Omental fat pad (tissue), 4 donors: ENCODE measurements at places on chromosomes 7 and 10. TPM values are rescaled to one million over a fixed set of nuclear protein-coding genes. Genes with fewer than 3 reads are reported as not detected.
A peak's percentile ranks its signal among the peaks of the same experiment; 100 is the strongest.

The AEBP1 gene
- 191 TPM for total RNA-seq

DNA sequence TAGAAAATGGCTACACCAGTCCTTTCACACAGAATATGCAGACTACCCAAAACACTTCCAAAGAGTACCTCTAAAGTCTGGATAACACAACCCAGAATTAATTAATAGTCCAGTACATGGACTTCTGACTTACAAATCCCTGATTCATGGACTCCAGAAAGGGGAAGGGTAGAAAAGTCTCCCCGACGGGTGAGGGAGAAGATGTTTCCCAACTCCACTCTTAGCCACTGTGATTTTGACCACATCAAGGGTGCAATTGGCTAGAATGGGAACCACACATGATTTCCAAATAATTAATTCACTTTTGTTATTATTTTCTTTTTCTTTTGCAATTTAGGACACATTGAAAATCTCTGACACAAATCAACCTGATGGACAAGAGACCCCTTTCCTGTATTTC, 1.4 kb downstream of the TMEM130 start:
- no peak for DNase-seq

The PTPRZ1 gene
- 10.2 TPM for total RNA-seq

DNA sequence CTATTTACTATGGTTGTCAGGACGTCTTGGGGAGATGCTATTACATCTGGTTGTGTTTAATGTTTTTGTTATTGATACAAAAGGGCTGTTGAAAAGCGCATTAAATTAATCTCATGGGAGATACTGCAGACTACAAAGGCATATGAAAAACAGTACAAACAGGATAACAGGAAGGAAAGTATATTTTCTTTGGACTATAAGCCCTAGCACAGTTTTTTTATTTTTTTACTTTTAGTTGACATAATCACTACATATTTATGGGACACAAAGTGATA, 341.3 kb downstream of the ARL4A start:
- DNase-seq = no peak

- DNase-seq = no peak
These were observed 22.5 kb downstream of the SORCS3 start for GRCh38 chr10:104663563-104663962.

The PNLIP gene
- 1.1 TPM for total RNA-seq

DNA sequence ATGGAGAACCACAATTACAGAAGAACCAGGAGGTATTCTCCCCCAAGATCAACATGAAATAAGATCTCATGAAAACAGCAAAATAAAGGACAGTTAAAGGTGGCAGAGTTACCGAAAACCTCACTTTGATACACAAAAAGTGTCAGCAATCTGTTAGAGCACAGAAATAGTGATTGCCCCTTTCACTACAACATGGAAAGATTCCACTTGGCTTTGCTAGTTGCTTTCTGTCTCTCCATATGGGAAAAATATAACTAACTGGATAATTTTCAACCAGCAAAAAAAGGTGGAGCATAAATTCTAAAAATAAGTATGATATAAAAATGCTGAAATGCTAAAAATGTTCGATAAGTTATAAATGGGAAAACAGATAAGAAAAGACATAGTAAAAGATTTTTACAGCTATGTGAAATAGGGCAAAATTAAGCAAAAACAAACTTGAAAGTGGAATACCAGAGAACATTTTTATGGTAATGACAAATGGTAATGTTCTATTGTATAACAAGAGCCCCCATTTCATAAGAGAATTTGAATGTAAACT, 90.2 kb downstream of the GPR85 start:
- no peak for DNase-seq

GRCh38 chr7:14021069-14021468, 31.6 kb upstream of the ETV1 start:
- no peak for DNase-seq

- no peak for DNase-seq
These were observed 102.7 kb downstream of the AGMO start for GRCh38 chr7:15459018-15459615.

DNA sequence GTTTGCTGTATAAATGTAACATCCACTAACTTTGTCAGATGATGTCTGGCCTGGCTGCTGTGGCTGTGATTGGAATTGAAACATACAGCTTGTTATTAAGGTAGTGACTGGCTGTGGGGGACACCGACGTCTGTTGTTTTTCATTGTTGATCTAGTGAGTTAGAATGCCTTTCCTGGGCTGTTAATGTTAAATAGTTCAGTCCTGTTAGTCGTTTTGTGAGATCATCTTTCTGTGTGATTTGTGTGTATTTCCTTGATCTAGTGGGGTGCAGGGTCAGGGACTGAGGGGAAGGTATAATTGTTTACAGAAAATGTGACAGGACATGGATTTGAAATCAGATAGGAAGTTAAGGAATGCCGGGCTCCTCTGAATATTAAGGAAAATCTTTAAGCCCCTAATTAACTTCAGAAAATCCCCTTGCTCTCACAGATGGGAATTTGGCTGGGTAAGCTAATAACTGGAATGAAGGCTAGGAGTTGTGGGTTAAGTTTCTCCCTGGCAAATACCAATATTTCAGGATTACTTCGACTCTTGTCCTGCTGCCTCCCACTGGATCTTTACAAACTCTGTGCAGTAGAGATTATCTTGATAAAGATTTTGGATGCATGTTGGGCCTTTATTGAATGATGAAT, 163.1 kb downstream of the AUTS2 start:
- no peak for DNase-seq

GRCh38 chr10:114779803-114780576, 41.6 kb upstream of the FHIP2A start:
- no peak for DNase-seq

- no peak for DNase-seq
These were observed 95.1 kb upstream of the PPP2R2D start for GRCh38 chr10:131805696-131806095.

DNA sequence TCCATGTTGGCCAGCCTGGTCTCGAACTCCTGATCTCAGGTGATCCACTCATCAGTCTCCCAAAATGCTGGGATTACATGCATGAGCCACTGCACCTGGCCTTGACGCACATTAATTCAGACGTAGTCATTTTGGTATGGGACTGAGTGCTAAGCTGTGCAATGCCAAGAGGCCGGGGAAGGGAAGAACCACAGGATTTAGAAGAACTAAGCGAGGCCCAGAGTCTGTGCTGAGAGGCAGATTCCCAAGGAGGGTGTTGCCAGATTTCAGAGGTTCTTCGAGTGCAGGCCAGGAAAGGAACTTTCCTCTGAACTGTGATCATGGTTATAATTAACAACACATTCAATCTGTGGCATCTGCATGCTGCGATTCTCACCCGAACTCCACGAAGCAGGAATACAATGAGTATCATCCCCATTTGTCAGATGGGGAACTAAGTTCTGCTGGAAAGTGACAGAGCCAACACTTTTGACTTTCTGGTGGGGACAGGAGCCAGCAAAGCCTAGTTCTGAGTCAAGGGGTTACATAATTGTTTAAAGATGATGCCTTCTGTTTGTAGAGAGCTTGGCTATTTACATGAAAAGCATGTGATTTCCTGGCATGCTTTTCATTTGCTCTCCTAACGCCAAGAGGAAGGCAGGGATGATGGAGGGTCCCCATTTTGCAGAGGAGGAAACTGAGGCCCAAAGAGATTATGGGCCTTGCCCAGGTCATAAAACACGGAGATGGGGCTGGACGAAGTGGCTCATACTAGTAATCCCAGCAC, 6.2 kb upstream of the ZAN start:
- DNase-seq = no peak

GRCh38 chr7:12788591-12788990, 101.2 kb downstream of the ARL4A start:
- no peak for DNase-seq

DNA sequence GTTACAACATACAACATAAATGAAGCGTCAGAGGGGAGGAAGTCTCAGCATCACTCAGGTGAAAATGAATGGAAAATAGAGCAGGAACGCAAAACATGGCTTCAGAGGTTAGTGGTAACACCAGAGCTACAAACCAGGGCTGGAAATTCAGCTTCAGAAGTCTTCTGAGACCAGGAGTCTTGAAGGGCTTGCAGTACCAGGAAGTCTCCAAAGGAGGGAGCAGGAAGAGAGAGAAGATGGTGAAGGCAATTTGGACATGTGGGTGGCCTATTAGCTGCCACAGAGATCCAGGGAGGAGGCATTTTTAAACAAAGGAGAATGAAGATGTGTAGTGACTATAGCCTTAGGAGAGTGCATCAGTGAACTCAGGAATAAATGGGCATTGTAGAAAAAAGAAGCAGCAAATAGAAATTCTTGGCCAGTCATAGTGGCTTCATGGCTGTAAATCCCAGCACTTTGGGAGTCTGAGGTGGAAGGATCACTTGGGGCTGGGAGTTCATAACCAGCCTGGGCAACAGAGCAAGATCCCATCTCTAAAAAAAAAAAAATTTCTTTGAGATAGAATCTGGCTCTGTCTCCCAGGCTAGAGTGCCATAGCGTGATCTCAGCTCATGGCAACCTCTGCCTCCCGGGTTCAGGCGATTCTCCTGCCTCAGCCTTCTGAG, 9.3 kb upstream of the TET1 start:
- DNase-seq = no peak

The USP6NL gene
- 15.1 TPM for total RNA-seq

The SLC39A12 gene
- 0.56 TPM for total RNA-seq

DNA sequence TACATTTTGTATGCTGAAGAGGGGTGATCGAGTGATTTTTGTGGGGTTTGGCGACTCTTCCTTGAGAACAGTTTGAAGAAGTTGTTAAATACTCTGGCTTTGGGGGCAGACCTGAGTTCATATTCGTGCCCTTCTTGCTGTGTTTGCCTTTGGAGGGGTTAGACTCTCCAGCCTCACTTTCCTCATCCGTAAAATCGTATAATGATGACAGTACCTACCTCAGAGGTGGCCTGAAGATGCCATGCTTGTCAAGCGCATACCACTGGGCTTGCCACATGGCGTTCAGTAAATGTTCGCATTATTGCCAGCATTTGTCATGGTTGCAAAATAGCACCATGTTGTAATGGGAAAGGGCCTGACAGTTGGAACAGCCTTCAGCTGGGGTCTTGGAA, 1.3 kb downstream of the STK17A start:
- DNase-seq = no peak

GRCh38 chr10:42960491-42960990, 116.3 kb upstream of the RET start:
- peak; percentile 18 for DNase-seq

The ATRNL1 gene
- total RNA-seq = 5.1 TPM

DNA sequence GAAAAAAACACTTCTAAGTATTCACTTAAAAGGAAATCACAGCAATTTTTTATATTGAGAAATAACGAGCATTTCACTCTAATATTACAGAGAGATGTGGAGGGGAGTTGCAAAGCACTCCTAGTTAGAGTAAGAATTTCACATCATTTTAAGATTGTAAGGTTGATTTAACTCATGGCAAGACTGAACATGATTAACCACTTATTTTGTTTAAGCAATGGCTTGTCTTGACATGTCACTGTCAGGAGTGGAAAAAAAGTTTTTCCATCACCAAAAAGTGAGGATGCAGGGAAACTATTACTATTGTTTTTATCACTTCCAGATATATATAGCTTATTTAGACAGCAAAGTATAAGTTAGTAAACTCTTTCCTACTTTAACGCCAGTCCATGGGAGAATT, 27.1 kb downstream of the CD36 start:
- no peak for DNase-seq

The TMEM130 gene
- 0.24 TPM for total RNA-seq

The NRCAM gene
- 1.9 TPM for total RNA-seq

GRCh38 chr7:33550363-33550762, 355.0 kb upstream of the BMPER start:
- DNase-seq = no peak

DNA sequence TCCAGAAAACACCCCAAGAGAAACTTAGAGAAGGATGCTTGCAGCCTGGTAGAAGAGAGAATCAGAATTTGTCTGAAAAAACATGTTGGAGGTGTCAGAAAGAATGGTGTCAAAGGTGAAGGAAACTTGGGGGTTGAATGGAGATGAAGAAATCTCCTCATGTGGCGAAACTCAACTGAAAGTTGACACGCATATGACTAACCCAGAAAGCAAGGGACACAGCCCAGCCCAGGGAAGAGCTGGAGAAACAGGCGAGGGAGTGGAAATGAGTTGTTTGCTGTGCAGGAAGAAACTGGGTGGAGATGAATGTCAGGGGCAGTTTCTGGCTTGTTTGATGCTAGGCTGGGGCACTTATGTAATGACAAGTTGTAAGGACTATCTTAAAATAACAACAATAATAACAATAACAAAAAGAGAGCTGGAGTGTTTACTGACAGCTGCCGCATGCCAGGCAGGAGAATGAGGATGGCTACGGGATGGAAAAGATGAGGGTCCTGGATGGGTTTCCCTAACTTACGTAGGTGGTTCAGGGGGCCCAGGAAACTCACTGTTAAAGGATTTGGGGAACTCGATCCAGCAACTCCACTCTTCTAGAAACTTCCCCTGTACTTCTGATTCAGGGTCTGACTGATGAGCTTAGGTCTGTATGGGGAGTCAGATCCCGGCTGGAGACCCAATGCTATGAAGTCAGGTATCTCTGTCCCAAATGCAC, 57.4 kb downstream of the MAP3K8 start:
- no peak for DNase-seq

DNA sequence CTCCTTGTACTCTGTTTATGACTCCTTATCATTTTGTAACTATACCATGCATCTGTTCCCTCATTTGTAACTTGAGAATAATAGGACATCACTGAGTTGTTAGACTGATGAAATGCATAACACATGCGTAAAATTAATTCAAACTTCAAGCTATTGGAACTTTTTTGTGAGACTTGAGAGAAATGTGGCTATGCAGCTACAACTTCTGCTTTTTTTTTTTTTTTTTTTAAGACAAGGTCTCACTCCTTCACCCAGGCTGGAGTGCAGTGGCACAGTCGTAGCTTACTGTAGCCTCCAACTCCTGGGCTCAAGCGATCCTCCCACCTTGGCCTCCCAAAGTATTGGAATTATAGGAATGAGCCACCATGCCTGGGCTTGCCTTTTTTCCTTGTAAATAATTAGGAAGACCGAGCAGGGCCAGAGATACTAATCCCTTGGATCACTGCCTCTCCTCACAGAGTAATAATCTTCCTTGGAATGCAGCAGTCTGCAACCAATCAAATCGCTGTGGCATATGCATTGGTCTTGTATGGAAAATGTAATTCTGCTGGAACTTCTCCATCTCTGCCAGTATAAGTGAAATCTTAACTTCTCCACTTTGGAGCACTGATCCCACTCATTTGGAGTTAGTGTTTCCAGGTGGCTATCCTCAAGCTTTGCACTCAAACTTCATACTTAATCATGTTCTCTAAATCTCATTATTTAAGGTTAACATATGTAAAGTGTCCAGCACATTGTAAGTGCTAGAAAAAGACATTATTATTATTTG, 2.0 kb upstream of the PANK1 start:
- no peak for DNase-seq

DNA sequence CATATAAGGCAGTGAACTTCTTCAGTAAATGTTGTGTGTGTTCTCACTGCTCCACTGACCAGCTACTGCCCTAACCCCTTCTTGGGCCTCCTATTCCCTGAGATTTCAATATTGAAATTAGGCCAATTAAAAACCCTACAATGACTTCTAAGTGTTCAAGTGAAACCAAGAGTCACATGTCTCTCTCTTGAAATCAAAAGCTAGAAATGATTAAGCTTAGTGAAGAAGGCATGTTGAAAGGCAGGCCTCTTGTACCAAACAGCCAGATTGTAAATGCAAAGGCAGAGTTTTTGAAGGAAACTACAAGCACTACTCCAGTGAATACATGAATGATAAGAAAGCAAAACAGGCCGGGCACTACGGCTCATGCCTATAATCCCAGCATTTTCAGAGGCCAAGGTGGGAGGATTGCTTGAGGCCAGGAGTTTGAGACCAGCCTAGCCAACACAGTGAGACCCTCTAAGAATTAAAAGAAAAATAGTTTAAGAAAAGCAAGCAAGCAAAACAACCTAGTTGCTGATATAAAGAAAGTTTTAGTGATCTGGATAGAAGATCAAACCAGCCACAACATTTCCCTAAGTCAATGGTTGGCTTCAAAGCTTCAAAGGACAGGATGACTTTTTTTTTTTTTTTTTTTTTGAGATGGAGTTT, 22.3 kb downstream of the BRAF start:
- no peak for DNase-seq
